ENCODE measurements at places on chromosomes 5 and 9.

GRCh38 chr9:135960411-135961276 is 529 bp downstream of the UBAC1 start:
- DNase-seq: peak; percentile 16

- no peak for DNase-seq
Observed at GRCh38 chr5:136309376-136309775, 56.0 kb downstream of the TRPC7 start.

GRCh38 chr9:133918111-133918813 is 73.9 kb downstream of the VAV2 start:
- DNase-seq: no peak

GRCh38 chr9:110049699-110050450 is 158.1 kb downstream of the C9orf152 start:
- peak; percentile 51 for DNase-seq

GRCh38 chr5:167447466-167448375 is 843.7 kb upstream of the WWC1 start:
- DNase-seq: no peak

- no peak for DNase-seq
Observed at GRCh38 chr5:38731461-38731860, 114.4 kb upstream of the OSMR start.

GRCh38 chr5:55071413-55071812 is 31.0 kb upstream of the GZMA start:
- DNase-seq: no peak

DNA sequence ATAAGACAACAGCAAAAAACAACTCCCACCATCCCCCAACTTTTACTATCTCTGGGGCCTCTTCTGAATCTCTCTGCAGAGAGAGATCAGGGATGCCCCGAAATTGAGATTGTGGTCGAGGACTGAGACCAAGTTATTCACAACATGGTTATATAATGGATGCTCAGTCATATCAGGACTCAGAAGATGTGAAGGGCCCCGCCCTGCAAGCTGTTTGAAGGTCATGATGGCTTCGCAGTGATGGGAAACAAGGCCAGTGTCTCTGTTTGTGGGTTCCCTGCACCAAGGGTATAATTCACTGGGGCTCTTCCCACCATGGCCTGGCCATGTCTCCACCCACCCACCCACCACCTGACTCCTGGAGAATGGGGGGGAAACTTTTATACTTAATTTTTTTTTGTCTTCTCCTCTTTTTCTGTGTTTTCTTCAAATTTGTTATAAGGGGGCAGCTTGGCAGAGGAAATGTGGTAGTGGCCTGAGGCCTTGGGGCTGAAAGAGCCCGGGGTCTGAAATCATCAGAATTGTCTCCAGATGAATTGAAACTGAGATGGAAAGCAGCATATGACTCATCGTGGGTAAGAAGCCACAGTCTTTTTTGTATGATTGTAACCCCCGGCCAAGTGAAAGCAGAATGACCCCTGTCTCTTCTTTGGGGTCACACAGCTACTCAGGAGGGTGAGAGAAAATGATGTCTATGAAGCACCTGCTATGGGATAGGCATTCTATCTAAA is 15.0 kb upstream of the TEX48 start:
- DNase-seq: peak; percentile 86

- DNase-seq: no peak
Observed at GRCh38 chr9:75685062-75685461, 205.4 kb upstream of the PCSK5 start.

GRCh38 chr9:33289496-33289895 is 820 bp upstream of the NFX1 start:
- peak; percentile 56 for DNase-seq

DNA sequence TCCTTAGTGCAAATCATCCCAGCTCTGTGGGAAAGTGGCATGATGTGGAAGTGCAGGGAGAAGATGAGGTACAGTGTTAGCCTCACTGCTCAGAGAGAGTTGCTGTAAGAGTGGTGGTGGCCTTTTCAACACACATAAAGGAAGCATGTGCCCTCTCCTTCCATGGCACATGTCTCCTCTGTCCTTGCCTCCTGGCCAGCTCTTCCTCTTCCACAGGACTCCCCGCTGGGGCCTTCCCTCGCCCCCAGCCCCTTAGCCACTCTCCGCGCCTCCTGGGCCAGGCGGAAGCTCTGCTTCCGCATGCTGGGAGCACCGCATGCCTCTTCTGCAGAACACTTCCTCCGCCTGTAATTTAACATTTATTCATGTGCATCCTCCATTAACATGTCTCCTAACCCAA is 4.8 kb upstream of the KCNMB1 start:
- DNase-seq: no peak

DNA sequence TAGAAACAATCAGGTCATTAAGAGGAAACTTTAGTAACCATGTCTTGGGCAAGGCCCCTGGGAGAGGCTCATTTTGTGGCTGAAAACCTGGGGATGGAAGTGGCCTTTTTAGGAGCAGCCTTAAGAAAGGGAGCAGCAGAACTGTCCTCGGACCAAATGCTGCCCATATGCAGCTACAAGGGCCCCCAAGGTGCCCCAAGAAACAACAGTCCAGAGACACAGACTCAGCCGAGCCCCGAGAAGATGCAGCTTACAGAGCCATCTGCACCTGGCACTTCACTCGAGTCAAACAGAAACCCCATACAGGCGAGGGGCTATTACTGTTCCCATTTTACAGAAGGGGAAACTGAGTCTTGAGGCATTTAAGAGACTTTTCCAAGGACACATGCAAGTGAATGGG is 58.0 kb downstream of the COL23A1 start:
- no peak for DNase-seq

Data from stimulated activated CD4-positive, alpha-beta T cell treated with anti-CD3 and anti-CD28 coated beads, Interleukin-15, amount 100 ng/mL, for 24 hours (primary cell).